Fibroblast of skin of back (primary cell): ENCODE measurements at places on chromosomes 3 and 15.

DNA sequence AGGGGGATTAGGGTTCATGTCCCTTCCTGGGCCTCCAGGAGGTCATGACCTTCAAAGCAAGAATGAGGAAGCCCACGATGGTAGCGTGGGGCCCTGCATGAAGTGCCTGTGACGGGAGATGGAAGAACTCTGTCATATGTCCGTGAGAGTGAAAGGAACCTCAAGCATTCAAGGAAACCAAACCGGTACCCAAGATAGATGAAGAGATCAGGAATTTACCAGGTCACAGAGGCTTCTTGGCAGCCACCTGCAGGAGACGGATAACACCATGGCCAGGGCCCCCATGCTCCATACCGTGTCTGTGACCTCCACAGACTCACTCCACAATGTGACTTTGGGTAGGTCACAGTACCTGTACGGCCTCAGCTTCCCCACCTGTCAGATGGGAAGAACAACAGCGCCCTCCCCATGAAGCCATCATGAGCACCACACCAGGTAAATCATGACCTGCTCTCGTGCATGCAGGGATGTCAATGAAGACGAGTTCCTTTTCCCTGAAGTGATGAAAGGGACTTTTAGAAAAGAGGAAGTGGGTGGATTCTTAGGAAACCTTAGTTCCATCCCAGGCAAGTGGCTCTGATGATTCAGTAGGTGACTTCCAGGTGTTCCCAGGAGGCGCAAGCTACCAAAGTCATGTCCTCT is 23.3 kb upstream of the CYP11A1 start:
- no peak for DNase-seq

- no peak for DNase-seq
Measured at GRCh38 chr3:174938102-174938501, 79.0 kb downstream of the NAALADL2 start.

DNA sequence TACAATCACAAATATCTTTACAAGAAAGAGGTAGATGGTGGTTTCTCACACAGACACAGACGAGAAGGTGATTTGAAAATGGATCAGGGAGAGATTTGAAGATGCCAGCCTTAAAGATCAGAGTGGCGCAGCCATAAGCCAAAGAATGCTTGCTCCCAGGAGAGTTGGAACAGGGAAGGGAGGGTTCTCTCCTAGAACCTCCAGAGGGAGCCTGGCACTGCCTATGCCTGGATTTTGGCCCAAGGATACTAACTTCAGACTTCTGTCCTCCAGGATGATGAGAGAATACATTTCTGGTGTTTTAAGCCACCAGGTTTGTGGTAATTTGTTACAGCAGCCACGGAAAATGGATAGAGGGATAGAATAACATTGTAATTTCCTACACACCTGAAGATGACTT is 279.1 kb downstream of the FAM43A start:
- no peak for DNase-seq

- DNase-seq = peak; percentile 65
Measured at GRCh38 chr3:99918715-99919114, 101.1 kb downstream of the CMSS1 start.

GRCh38 chr3:69999140-70000027 is at the start of gene SAMMSON:
SAMMSON (plus strand) TSS chr3:69999733.
- peak; percentile 58 for DNase-seq

GRCh38 chr3:61354604-61355003 is 103.4 kb upstream of the FHIT start:
- no peak for DNase-seq

DNA sequence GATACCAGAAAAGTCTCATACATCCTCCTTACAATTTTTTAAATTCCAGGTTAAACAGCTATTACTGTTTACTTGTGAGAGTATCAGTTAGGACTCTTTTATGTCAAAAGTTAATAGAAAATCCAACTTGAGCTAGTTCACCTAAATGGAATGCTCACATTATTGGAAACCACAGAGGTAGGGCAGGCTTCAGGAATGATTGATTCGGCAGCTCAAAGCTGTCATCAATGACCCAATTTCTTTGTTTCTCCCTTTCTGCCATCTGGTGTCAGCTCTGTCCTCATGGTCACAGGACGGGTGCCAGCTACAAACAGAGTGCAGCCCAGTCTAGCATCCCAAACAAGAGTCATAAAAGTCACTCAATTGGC is 32.2 kb downstream of the CFAP20DC start:
- no peak for DNase-seq

GRCh38 chr3:45939341-45939771 is 3.9 kb upstream of the CXCR6 start:
- peak; percentile 15 for DNase-seq

DNA sequence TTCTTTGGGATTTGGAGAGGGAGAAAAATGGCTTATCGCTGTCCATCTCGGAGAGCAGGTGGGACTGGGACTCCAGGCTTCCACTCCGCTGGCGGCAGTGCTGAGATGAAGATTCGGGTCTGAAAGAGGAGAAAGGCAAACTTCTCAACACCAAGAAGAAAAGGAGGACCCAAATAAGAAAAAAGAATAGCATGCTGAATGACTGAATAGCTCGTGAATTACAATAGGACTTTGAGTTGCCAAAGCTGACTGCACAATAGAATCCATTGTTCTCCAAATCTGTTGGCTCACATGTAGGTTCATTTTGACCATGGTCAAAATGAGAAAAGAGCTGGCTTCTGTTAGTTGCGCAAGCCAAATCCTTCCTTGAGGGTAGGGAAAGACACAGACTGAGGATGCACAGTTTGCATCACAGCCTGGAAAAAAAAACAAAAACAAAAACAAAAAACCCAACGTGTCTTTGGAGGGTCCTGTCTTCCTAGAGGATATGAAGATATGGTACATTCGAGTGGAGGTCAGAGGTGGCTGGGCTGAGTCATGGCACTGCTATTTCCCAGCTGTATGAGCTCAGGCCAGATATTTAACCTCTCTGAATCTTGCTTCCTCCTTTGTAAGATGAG is 59.3 kb upstream of the LMOD3 start:
- DNase-seq = peak; percentile 67

DNA sequence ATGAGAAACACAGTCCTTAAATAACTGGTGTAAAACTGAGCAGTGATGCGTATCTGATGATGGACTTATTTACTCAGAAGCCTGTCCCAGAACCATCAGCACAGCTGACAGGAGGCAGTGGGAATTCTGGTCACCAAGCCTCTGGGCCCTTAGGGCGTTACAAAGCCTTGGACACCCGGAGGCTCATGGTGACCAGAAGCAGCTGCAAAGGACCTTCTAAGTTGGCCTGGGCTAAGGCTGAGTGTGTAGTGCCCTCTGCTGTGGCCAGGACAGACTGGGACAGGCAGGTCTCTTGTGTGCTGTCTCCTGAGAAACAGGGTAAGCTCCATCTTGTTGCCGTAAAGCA is 168.9 kb downstream of the ATP10A start:
- DNase-seq = no peak

DNA sequence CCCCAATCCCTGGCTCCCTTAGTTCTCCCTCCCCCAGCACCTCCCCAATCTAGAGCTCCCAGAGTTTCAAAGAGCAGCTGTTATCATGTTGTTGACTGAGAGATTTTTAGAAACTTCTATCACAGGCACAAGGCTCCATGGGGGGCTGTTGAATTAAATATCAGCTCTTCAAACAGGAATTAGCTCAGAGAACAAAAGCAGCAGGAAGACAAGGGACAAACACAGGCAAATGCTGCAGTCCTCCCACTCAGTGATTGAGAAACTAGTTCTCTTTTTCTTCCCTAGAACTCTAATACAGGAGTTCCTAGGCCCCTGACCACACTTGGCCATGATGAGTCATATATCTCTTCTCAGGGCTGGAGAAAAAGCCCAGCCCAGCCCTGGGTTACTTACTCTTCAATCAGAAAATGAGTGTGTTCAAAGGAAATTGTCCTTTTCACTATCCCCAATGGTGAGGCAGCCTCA is 262.1 kb downstream of the IGSF11 start:
- no peak for DNase-seq

DNA sequence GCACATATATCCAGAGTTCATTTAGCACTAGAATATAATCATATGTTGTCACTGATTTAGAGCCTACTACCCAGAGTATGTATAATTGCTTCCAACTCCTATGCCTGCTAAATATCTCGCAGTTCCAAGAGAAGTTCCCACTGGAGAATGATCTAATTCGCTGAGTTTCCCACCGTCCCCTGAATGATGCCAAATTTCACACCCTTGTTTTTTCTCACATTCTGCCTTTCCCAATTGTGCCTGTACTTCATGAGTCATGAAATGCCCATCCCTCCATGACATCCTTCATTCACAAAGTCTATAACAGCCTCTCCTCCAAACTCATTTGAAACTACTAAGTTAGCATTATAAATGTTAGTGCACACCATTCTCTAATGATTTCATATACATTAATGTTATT is 177.2 kb downstream of the CBLB start:
- DNase-seq = peak; percentile 18

GRCh38 chr15:64009798-64010261 is 36.5 kb downstream of the DAPK2 start:
- DNase-seq = peak; percentile 29

DNA sequence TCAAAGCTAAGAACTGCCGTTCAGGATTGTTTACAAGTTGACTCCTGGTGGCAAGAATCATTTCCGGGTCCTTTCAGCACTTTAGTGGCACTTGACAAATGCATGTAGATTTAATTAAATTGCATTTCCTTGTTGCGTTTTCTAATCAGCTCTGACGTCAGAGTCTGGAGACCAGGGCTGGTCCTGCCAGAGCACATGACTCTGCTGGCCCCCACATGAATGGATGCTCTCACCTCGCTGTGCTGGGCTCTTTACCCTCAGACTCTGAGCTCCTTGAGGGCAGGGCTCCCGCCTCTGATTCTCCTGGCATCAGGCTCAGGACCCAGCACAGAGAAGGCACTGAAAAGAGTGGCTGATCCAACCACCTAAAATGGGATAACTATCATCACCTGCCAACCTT is 69.4 kb downstream of the FEM1B start:
- no peak for DNase-seq

GRCh38 chr3:54936561-54936960 is 8.7 kb upstream of the LRTM1 start:
- no peak for DNase-seq

GRCh38 chr15:99105514-99106341 is 848 bp downstream of the SYNM start:
- DNase-seq = peak; percentile 74

DNA sequence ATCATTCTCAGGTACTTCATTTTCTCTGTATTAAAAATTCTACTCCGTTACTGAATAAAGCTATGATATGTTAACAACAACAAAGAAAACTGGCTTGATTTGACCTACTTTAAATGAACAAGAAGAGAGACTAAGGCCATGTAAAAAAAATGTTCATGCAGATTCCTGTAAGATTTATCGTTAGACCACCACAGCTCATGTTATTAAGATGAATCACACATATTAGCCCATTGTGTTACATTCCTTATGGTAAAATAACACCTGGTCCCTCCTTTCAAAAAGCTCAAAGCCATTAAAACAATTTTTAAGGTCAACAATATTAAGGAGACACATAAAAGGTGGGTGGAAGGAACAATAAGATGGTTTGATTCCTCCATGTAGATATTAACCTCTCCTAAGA is 6.3 kb downstream of the THOC7 start:
- DNase-seq = peak; percentile 40
